ENCODE measurements at places on chromosomes 1 and 21. TPM values are rescaled to one million over a fixed set of nuclear protein-coding genes. Genes with fewer than 3 reads are reported as not detected.

PGLYRP3 gene
- not detected for total RNA-seq

PLA2G2F gene
- total RNA-seq, result not detected

LCK gene
- total RNA-seq, result not detected

PRDX6 gene
- 502 TPM for total RNA-seq

DNA sequence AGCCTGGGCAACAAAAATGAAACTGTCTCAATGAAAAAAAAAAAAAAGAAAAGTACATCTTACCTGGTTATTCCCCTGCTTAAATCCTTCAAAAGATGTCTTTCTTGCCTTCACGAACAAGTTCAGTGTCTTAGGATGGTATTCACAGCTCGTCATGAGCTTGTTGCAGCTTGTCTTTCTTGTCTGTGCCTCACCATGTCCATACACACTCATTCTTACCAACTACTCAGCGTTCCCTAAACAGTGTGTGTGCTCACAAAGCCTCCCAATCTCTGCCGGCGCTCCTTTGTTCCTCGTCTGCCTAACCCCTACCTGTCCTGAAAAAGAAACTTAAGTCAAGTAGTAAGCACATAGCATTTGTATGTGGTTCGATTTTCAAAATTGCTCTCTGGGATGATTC is 31.1 kb downstream of the UBE4B start:
- no peaks in the 10 kb centered on the region for H3K27me3 ChIP-seq
- peak; percentile 80 for DNase-seq
- peaks cover 33% of the 10 kb centered on the region for H3K4me1 ChIP-seq
- peak overlapping the region; percentile 43 for H3K4me3 ChIP-seq
- H3K27ac ChIP-seq, result peak overlapping the region; percentile 85
- H3K36me3 ChIP-seq, result peaks cover 6% of the 10 kb centered on the region

DNA sequence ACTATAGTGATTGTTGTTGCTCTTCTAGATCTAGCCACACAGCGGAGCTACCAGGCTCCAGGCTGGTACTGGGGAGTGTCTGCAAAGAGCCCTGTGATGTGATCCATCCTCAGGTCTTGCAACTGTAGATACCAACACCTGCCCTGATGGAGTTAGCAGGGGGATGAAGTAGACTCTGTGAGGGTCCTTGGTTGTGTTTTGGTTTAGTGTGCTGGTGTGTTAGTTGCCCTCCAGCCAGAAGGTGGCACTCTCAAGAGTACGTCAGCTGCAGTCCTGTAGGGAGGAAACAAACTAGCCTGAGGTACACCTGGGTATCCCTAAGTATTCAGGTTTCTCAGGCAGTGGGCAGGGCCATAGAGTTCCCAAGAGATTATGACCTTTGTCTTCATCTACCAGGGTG is 81.2 kb upstream of the TMPRSS2 start:
- H3K4me1 ChIP-seq, result no peaks in the 10 kb centered on the region
- no peak for DNase-seq
- H3K27me3 ChIP-seq, result no peaks in the 10 kb centered on the region
- no peaks in the 10 kb centered on the region for H3K36me3 ChIP-seq
- H3K4me3 ChIP-seq, result no peak overlapping the region

DNA sequence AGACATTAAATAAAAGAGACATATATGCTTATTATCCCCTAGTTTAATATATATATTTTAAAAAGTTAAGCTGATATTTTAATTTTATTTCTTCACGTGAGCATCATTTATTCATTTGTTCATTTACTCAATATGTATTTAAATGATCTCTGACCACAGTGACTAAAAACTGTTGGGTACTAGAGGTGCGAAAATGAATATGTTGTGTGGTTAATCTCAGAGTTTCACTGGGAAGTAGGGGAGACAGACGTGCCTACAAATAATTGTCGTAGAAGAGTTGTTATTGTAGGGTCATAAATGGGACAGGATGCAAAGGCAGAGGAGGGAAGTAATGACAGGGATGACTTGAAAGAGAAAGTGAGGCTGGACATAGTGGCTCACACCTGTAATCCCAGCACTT is 213.0 kb upstream of the CACYBP start:
- no peaks in the 10 kb centered on the region for H3K27me3 ChIP-seq
- H3K4me3 ChIP-seq, result no peak overlapping the region
- H3K27ac ChIP-seq, result no peak overlapping the region
- no peaks in the 10 kb centered on the region for H3K36me3 ChIP-seq

DNA sequence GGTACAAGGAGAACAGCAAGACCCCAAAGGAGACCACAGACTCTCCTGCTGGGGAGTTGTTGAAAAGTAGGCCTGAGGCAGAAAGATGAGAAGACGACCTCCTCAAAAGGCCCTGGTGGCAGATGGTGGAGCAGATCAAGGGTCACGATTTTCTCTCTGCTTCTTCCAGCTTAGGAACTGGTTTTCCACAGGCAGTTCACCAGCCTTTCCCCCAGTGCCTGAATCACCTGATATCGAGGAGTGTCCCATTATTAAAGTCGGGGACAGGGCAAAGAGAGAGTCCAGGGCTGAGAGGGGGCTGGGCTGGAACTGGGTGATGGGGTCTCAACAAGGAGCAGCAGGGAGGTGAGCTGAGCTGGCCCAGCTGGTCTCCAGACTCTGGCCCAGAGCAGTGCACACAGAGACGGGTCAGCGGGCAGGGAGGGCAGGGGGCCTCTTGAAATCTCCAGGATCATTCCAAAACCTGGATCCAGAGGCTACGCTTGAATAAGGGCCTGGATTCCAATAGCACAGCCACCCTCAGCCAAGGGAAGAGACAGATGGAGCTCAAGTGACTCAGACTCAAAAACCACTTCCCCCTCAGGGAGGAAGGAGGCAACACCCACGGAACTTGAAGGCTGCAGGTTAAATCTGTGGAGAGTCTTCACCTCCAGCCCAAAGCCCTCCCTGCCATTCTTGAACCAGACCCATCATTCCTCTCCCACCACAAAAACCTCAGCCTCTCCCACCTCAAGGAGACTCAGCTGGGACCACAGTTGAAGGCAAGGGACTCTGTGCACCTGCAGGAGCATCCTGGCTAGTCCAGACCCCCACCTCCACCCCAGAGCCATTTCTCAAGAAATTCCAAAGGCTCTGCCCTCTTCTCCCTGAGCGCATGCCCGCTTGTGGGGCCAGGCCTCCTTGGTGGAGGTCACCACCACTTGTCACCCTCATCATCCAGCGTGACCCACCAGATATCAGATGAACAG is at the start of gene S100A5:
S100A5 (minus strand) TSS at position 541 of the 968 bp plus-strand sequence. CDS start 743 bp downstream, outside the sequence.
- peaks cover 86% of the 10 kb centered on the region for H3K4me1 ChIP-seq
- H3K27me3 ChIP-seq, result no peaks in the 10 kb centered on the region
- H3K4me3 ChIP-seq, result peak within 1 kb of the TSS; percentile 18
- H3K36me3 ChIP-seq, result peaks cover 9% of the 10 kb centered on the region

- H3K27ac ChIP-seq, result no peak overlapping the region
- no peaks in the 10 kb centered on the region for H3K36me3 ChIP-seq
- H3K4me1 ChIP-seq, result peaks cover 6% of the 10 kb centered on the region
- peaks cover 3% of the 10 kb centered on the region for H3K27me3 ChIP-seq
Observed at GRCh38 chr1:167697667-167698141, 24.1 kb upstream of the MPZL1 start.

GRCh38 chr1:209266590-209267205 is 316.8 kb upstream of the CAMK1G start:
- H3K4me3 ChIP-seq, result peak overlapping the region; percentile 7
- peak; percentile 55 for DNase-seq
- H3K4me1 ChIP-seq, result peaks cover 10% of the 10 kb centered on the region
- H3K36me3 ChIP-seq, result no peaks in the 10 kb centered on the region
- no peak overlapping the region for H3K27ac ChIP-seq

GRCh38 chr1:85283475-85284199 is 7.2 kb upstream of the BCL10 start:
- H3K27ac ChIP-seq, result no peak overlapping the region
- no peaks in the 10 kb centered on the region for H3K36me3 ChIP-seq
- no peak overlapping the region for H3K4me3 ChIP-seq
- peaks cover 19% of the 10 kb centered on the region for H3K4me1 ChIP-seq
- DNase-seq, result peak; percentile 54

GRCh38 chr21:34715518-34715917 is 46.7 kb downstream of the CLIC6 start:
- H3K27me3 ChIP-seq, result no peaks in the 10 kb centered on the region
- no peak for DNase-seq
- H3K27ac ChIP-seq, result no peak overlapping the region
- H3K4me3 ChIP-seq, result no peak overlapping the region
- no peaks in the 10 kb centered on the region for H3K36me3 ChIP-seq

DNA sequence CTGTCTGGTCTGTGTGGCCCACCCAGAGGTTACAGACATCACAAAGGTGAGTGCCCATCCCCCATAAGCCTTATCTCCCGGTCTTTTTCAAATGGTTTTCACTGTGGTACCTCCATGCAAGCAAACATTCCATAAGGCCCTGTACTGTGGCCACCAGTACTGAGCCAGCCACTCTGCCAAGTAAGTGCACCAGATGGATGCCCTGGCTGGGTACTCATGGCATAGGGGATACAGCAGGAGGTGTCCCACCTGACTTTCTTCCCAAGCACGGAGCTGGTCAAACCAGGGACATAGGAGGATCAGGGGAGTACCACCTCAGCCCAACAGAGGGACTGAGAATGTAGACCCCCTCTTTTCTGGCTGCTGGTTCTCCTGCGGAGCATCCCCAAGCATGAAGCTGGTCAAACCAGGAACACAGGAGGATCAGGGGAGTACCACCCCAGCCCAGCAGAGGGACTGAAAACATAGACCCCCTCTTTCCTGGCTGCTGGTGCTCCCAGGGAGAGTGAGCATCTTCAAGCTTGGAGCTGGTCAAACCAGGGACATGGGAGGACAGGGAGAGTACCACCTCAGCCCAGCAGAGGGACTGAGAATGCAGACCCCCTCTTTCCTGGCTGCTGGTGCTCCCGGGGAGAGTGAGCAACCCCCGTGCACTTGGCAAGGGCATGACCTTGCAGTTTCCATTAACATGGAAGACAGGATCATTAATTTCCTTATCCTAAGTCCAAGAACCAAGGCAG is 81.8 kb upstream of the KLHDC7A start:
- H3K4me3 ChIP-seq, result no peak overlapping the region
- H3K36me3 ChIP-seq, result no peaks in the 10 kb centered on the region
- H3K27me3 ChIP-seq, result no peaks in the 10 kb centered on the region
- H3K4me1 ChIP-seq, result no peaks in the 10 kb centered on the region

DNA sequence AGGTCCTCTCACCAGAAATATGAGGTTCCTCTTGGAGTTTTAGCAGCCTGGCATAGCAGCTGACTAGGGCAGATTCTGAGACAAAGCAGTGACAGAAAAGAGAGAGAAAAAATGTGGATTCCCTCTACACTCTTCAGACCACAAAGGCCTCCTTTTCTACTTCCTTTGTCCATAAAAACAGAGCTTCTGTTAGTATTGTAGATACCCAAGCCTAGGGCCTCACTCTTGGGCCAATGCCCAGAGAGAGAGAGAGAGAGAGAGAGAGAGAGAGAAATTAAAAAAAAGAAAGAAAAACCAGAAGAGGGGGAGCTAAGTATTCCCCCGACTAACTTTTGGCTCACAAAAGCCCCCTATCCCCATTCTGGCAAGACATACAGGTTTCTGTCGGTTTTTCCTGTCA is 2.4 kb upstream of the ZRANB2 start:
- H3K36me3 ChIP-seq, result peaks cover 18% of the 10 kb centered on the region
- H3K27ac ChIP-seq, result no peak overlapping the region
- no peak overlapping the region for H3K4me3 ChIP-seq
- DNase-seq, result no peak

- H3K27me3 ChIP-seq, result no peaks in the 10 kb centered on the region
- peak within 1 kb of the TSS; percentile 93 for H3K27ac ChIP-seq
- peak within 1 kb of the TSS; percentile 92 for H3K4me3 ChIP-seq
- no peak for DNase-seq
- peaks cover 34% of the 10 kb centered on the region for H3K4me1 ChIP-seq
Observed at GRCh38 chr1:156284112-156284511, at the start of gene TMEM79. TSS of gene TMEM79 (plus strand) at chr1:156284325. CDS start at chr1:156285227, 902 bp downstream.

DNA sequence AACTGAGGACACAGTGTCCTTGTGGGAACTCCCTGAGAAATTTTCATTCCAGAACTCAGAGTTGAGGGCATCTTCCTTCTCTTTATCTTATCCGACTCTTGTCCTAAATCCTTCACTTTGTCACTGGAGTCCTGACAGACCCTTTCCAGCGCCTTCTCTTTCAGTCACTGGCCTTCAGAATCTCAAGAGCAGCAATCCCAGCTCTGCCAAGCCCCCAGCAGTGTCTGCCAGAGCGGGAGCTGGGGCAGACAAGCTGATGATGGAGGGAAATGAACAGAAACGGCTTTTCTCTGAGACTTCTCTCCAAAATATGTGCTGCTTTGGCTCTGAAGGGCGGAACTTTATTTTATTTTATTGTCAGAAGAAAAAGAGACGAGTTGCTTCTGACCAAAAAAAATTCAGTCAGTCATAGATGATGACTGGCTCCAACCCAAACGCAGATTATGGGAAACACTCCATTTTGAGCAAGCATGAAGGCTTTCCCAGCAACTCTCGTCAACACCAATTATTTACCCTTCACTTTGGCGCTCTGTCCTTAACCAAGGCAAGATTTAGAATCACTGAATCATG is 32.2 kb downstream of the MIS18A start:
- H3K4me3 ChIP-seq, result no peak overlapping the region
- DNase-seq, result no peak
- no peaks in the 10 kb centered on the region for H3K36me3 ChIP-seq

- H3K27ac ChIP-seq, result no peak overlapping the region
- H3K27me3 ChIP-seq, result peaks cover 51% of the 10 kb centered on the region
- DNase-seq, result no peak
- H3K4me3 ChIP-seq, result no peak overlapping the region
- H3K36me3 ChIP-seq, result no peaks in the 10 kb centered on the region
- H3K4me1 ChIP-seq, result no peaks in the 10 kb centered on the region
Observed at GRCh38 chr21:35428937-35429336, 379.8 kb upstream of the RUNX1 start.

- H3K4me3 ChIP-seq, result no peak overlapping the region
- peak overlapping the region; percentile 86 for H3K27ac ChIP-seq
- DNase-seq, result peak; percentile 56
- H3K4me1 ChIP-seq, result peaks cover 33% of the 10 kb centered on the region
- H3K36me3 ChIP-seq, result no peaks in the 10 kb centered on the region
Observed at GRCh38 chr1:116111524-116112021, 374 bp downstream of the MAB21L3 start.

DNA sequence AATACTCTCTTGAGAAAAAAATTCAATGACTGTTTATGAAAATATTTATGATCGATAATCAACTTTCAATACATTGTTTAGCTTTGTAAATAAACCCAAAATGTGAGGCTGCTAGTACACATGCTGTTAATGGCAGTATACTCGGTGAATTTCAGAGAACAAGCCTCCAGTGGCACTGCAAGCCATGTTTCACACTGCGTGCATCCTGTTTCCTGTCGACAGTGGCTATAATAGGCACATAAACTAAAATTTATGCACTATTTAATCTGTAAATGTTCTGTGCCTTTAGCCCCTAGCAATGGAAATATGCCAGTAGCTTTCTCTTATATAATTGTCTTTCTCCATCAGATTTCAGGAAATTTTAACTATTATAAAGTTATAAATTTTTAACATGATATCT is 26.3 kb upstream of the RGS18 start:
- H3K4me3 ChIP-seq, result no peak overlapping the region
- H3K4me1 ChIP-seq, result peaks cover 6% of the 10 kb centered on the region
- no peaks in the 10 kb centered on the region for H3K27me3 ChIP-seq
- no peaks in the 10 kb centered on the region for H3K36me3 ChIP-seq
- DNase-seq, result no peak

- no peak overlapping the region for H3K4me3 ChIP-seq
- peaks cover 34% of the 10 kb centered on the region for H3K4me1 ChIP-seq
- no peak overlapping the region for H3K27ac ChIP-seq
- H3K27me3 ChIP-seq, result no peaks in the 10 kb centered on the region
- no peak for DNase-seq
Observed at GRCh38 chr1:234568345-234568744, 41.6 kb downstream of the IRF2BP2 start.

Data from MCF 10A (cell line).